T1000 (cell line): ENCODE measurements at places on chromosomes 1 and 21.

- DNase-seq: no peak
Observed at GRCh38 chr1:85611425-85611824, 30.9 kb downstream of the CCN1 start.

- no peak for DNase-seq
Observed at GRCh38 chr1:89908672-89909436, 86.1 kb upstream of the ZNF326 start.

GRCh38 chr1:14003552-14003951 is 303.6 kb downstream of the PRDM2 start:
- DNase-seq: no peak

- DNase-seq: no peak
Observed at GRCh38 chr1:156602557-156602993, 1.3 kb upstream of the GPATCH4 start.

- DNase-seq: no peak
Observed at GRCh38 chr1:58573705-58574591, 3.1 kb downstream of the TACSTD2 start.

GRCh38 chr1:107835151-107835670 is 129.8 kb downstream of the VAV3 start:
- DNase-seq: no peak

- no peak for DNase-seq
Observed at GRCh38 chr1:189821833-189822232, 655.8 kb downstream of the BRINP3 start.

GRCh38 chr1:223338811-223339746 is 24.9 kb downstream of the SUSD4 start:
- DNase-seq: no peak

DNA sequence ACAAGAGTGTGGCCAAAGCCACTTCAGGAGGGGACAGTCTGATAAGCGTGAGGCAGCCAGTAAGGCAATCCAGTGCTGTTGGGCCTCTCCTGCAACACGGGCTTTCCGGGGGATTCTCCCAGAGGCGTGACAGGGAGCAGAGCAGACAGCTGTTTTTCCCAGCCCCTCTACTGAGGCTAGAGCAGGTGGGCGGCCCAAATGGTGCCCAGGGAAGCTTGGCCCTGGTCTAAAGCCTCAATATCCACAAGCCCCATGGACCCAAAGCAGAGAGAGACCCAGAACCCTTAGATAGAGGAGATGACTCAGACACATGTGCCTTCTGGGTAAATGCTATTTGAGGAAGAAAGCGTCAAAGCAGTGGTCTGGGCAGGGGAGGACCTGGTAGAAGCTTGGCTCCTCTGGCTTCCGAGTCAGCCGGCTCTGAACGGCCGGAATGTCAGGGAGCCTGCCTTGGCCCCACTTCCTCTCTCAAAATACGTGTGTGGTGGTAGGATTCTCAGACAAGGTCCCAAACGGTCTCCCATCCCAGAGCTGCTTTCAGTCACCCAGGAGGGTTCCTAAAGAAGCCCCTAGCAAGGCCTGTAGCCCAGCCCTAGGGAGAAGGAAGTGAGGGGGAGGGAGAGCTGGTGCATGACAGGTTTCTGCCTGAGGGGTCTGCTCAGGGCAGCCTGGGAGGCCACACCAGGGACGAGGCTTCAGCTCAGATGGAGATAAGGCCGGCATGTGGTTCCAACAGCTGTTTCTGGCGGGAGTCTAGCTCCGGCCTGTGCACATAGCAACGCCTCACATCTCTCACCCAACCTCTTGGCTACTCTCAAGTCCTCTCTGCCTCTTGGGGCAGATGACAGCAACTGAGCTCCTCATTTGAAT is 28.8 kb downstream of the PIK3C2B start:
- DNase-seq: no peak

DNA sequence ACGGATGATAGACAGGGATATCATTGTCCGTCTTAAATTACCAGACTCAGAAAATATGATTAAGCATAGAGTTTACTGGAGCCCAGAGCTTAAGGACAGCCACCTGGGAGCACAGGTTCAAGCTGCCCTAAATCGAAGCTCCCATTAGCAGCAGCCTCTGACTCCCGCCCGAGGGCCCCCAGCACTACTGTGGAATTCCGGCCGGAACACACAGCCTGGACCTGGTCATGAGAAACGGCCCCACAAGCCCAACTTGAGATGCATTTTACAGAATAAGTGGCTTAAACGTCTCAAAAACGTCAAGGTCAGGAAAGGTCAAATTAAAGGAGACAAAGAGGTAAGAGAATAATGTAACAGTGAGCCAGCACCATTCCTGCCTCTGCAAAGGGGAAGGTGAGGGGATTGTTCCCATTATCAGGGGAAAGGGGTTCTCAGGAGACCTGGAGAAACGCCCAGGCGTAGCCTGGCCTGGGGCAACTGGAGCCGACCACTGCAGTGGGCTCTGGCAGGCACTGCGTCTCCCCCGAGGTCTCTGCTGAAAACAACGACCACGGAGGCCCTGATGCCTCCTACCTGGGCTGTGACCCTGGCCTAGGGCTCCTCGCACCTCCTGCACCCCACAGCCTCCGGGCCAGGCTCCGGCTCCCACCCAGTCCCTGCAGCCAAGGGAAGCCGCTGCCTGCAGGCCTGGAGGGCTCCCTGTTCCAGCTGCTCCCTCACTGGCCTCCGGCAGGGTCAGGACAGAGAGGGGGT is 11.5 kb upstream of the COL6A1 start:
- no peak for DNase-seq

GRCh38 chr1:71494163-71494562 is 413.3 kb upstream of the ZRANB2 start:
- no peak for DNase-seq

GRCh38 chr1:185821612-185822385 is 87.6 kb downstream of the HMCN1 start:
- no peak for DNase-seq

DNA sequence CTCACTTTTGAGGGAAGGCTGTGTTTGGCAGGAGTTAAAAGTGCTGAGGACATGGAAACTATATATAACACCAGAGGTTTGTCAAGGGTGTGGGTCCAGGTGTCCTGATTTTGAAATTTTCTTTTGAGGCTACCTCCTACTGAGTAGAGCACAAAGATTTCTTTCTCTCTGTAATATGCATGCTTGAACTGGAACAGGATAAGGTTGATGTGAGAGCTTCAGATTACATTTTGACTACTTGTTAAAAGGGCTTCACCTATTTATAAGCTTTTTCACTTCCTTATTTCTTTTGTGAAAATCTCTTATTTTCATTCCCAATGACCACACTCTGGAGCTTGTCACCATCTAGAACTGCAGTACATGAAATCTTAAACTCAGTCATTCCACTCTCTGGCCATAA is 59.8 kb upstream of the PLA2G4A start:
- DNase-seq: no peak

- DNase-seq: no peak
Observed at GRCh38 chr21:24204641-24205040, 1402.6 kb downstream of the MRPL39 start.

DNA sequence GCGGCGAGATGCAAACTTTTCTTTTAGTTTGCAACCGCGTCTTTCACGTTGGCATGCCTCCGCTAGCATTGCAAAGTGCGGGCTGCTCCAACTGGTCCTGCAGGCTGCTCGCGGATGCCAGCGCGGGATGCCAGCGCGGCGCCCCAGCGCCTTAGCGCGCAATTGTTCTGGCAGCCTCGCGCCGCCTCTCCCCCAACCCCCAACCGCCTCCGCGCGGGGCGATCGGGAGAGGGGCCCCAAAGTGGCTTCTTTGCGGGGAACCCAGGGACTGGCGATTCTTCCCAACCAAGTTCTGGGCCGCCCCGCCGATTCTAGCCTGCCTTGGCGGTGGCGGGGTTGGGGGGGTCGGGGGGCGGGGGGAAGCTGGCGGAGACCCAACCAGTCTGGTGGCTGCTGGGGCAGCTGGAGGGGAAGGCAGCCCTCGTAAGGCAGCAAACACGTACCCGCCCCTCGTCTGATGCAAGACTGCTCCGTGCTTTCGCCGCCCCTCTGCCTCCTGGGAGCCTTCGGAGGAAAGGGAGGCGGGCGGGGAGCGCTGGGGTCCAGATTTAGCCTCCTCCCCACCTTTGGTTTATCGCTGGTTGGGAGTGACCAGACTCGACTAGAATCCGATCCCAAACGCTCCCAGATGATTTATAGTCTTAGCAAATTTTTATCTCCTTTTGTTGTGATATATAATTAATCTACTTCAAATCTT is 756 bp downstream of the PHGDH start:
- DNase-seq: peak; percentile 68
